Large intestine (tissue), 12 donors: ENCODE measurements at places on chromosomes 7 and 10. TPM values are rescaled to one million over a fixed set of nuclear protein-coding genes. Genes with fewer than 3 reads are reported as not detected.
A peak's percentile ranks its signal among the peaks of the same experiment; 100 is the strongest.

The SNX10 gene
- polyA plus RNA-seq, result 12.6 TPM

The NAT16 gene
- polyA plus RNA-seq, result 0.21 TPM

- no peaks in the 10 kb centered on the region for H3K4me1 ChIP-seq
- no peaks in the 10 kb centered on the region for H3K36me3 ChIP-seq
- H3K27ac ChIP-seq, result no peak overlapping the region
- no peak for DNase-seq
Observed at GRCh38 chr10:106707657-106708056, 456.8 kb downstream of the SORCS1 start.

DNA sequence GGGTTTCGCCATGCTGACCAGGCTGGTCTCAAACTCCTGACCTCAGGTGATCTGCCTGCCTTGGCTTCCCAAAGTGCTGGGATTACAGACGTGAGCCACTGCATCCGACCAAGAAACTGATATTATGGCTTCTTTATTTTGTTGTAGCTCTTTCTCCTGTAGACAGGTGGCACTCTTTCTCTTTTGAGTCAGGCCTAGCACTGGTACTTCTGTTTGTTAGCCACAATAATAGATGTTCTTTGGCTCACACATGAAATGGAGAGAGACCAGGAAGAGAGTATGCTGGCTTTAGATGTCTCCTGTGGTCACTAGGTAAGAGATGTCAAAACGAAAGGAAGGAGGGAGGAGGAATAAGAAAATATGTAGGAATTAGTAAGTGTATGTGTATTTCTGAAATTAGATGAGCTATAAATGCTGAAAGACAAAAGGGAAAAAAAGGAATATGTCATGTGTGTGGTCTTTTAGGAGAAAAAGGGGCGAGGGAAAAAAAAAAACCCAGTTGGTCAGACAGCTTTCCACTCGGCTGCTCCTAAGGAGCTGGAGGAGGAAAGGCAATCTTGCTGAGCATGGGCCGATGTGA, 78.7 kb downstream of the CLEC2L start:
- no peaks in the 10 kb centered on the region for H3K27me3 ChIP-seq
- no peak overlapping the region for H3K4me3 ChIP-seq
- no peaks in the 10 kb centered on the region for H3K4me1 ChIP-seq
- H3K36me3 ChIP-seq, result peaks cover 51% of the 10 kb centered on the region
- peak; percentile 11 for DNase-seq

The ANKIB1 gene
- 38.2 TPM for polyA plus RNA-seq
